Astrocyte of the spinal cord (primary cell): ENCODE measurements at places on chromosomes 13 and 19.

DNA sequence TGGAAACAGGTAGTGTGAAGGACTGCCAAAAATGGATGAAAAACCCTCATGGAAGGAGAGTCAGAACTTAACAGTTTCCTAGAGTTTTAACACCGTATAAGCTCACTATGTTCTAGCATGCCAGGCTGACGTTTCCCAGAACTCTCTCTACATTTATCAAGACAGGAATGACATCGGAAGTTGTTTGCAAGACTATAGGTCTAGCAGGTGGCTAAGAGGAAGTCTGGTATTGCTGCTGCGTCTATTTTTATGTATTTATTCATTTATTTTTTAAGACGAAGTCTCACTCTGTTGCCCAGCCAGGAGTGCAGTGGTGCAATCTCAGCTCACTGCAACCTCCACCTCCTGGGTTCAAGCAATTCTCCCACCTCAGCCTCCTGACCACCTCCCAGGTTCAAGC is 20.5 kb upstream of the ARL11 start:
- DNase-seq = no peak

DNA sequence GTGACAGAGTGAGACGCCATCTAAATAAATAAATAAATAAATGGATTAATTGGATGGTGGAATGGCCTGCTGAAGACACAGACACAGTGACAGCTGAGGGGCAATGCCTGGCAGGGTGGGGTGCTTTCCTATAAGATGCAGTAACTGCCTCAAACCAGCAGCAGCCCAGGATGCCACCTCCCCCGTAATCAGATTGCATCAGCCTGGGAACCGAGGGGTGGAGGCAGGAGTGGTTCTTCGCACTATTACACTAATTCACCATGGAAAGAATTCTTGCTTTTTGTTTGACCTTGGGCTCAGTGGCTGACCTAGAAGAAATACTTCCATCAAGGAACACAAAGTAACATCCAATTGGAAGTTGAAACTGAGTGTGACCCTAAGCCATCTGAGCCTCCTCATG is 31.6 kb upstream of the USP12 start:
- DNase-seq = no peak

DNA sequence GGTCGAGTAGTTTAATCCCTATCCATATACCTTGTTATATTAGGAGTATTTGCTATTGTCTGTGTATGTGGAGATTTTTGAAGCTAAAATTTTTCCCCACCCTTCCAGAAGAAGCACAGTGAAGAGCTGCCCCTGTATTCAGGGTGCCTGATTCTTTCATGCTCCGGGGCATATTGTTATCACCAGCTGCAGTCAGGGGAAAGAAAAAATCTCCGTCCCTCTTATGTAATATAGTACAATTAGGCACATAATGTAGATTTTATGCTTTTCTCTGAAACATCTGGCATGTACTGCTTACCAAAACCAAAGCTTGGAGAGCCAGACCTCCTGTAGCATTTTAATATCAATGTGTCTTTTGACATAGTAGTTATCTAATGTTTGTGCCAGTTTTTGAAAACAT is 214.9 kb upstream of the EDNRB start:
- DNase-seq = no peak

DNA sequence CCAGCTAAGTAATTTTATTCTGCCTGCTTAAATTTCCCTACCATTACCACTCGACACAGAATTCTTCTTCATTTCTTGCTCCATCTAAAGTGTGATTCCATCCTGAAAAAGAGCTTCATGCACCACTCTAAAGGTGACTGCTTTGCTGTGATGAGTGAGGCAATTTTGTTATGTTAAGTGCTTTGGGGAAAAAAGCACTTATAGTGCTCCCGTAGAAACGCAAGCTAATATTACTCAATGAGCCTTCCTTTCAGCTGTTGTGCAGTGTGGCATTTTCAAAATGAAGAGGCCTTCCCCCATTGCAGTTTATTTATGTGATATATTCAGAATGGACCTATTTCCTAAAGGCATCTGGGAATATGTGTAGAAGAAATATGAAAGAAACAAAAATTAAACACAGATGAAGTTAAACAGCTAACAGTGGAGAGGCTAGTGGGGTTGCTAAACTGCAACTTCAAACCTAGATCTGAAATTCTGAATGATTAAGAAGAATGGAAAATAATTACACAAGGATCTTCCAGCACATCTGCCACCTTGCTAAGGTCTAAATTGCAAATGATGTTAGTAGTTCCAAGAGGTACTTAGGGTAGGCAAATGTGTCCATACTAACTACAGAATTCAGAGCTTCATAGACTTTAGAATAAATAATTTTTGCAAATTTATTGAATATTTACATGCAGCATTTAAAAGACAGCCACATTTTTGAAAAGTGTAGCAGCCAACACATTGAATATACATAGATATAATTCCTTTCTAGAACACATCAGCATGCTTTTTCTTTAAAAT is 211.7 kb downstream of the DCT start:
- no peak for DNase-seq

DNA sequence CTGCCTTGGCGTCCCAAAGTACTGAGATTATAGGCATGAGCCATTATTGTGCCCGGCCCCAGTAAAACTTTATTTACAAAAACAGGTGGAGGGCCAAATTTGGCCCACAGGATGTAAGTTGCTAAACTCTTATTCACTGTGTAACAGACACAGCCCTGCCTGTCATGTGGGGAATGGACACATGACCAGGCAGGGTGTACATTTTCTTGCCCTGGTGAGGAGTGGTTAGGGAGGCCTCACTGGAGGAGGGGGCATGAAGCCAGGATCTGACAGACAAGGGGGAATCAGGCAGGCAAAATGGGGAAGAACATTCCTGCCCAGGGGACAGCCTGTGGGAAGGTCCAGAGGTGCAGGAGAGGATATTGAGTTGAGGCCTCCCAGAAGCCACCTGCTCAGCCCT is 7.4 kb upstream of the PGLS start:
- DNase-seq = no peak

GRCh38 chr13:77215543-77215942 is 111.4 kb downstream of the MYCBP2 start:
- no peak for DNase-seq

DNA sequence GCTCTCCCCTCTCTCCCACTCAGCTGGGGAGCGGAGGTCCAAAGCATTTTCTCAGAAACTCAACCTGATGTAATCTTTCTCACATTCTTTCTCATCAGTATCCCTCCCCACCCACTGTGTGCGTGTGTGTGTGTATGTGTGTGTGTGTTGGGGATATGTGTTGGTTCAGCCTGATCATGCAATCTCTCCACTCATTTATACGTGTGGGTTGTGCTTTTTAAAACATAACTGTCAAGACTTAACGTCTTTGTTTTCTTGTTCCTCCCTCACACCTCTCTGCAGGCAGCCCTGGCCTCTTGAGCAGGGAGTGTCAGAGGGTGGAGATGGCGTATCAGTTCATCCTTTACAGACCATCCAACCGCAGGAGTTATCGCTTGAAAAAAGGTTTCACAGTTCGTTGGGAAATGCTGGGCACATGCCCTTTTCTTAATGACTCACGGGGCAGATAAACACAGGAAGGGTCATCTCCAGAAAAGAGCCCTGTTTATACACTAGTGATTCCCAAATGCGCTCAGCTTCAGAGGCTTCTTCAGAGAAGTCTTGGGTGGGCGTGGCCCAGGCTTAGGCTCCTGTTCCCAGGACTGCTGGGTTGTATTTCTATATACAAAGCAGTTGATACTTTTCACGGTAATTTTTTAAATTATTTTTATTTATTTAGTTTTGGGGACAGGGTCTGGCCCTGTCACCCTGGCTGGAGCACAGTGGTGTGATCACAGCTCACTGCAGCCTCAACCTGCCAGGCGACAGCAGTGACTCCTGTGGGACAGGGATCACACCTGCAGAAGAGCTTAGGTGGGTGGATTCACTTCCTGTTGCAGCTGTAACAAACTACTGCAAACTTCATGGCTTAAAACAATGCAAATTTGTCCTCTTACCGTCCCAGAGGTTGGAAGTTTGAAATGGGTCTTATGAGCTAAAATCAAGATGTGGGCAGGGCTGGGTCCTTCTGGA is 60.3 kb downstream of the CCDC70 start:
- DNase-seq = no peak

DNA sequence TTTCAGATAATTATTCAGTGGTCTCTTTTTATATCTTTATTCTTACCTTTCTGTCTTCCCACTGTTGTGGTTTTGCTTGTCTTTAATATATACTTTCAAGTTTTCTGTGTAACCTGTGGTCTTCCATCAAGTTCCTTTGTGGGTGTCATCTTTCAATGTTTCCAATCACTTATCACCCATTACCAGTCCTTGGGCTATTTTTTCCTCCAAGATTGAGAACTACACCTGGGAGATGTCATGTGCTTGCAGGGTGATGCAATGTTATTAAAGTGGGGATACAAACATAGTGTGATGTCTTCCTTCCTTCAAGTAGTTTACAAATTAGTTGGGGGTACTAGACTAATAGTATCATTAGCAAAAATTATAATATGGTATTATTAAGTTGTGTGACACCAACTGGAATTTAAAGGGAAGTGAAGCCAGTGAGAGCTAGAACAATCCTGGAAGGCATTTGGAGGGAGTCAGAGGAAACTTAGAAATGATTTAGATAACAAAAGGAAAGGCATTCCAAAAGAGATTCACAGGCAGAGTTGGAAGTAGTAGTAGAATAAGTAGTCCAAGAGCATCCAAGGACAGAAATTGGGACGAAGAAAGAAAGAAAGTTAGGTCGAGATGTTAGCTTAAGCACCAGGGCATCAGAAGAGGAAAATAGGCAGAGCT is 3.4 kb downstream of the FNDC3A start:
- no peak for DNase-seq

DNA sequence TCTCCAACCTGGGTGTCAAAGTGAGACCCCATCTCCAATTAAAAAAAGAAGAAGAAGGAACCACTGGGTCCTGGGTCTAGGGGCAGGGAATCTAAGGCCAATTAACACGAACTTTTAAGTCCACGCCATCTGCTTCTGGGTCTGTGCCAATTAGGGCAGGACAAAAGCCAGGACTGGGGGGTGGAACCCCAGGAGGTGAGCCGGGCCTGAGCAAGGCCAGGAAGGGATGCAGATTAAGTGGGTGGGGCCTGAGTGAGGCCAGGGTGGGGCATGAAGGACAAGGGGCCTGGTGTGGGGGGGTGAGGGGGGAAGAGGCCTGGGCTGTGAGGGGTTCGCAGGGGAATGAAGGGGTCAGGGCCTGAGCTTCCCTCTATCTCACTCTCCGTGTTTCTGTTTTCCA is 26.3 kb upstream of the ZNF83 start:
- DNase-seq = no peak

DNA sequence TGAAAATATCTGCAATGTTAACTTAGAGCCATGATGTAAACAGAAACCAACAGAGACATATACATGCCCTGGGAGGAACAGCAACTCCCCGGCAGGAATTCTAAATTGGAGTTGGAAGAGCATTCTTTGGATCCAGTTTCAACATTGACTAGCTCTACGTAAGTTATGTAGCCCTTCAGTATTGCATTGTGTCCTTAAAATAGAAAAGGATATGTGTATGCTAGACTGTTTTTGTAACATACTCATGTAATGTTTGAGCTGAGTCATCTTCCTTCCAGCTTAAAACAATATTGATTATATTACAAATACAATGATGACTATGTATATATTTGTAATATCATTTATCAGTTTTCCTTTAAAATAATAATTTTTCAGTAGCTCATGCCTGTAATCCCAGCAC is 1422.2 kb upstream of the PCDH20 start:
- peak; percentile 63 for DNase-seq

DNA sequence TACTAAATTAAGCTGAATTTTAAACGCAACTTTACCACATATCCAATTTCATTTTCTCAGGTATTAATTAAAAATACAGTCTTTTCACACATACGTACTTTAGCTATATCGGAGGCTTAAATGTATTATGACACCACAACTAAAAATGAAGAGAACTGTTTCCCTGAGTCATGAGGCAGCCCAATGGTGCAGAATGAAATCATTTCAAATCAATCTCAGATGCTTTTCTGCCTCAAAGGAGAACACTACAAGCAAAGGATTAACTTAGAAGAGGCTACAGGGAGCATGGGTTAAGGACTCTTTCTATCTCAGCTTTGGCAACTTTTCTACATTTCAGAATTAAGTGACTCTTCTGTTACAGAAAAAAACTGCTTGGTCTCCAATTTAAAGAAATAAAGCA is 516.3 kb upstream of the HTR2A start:
- peak; percentile 17 for DNase-seq

DNA sequence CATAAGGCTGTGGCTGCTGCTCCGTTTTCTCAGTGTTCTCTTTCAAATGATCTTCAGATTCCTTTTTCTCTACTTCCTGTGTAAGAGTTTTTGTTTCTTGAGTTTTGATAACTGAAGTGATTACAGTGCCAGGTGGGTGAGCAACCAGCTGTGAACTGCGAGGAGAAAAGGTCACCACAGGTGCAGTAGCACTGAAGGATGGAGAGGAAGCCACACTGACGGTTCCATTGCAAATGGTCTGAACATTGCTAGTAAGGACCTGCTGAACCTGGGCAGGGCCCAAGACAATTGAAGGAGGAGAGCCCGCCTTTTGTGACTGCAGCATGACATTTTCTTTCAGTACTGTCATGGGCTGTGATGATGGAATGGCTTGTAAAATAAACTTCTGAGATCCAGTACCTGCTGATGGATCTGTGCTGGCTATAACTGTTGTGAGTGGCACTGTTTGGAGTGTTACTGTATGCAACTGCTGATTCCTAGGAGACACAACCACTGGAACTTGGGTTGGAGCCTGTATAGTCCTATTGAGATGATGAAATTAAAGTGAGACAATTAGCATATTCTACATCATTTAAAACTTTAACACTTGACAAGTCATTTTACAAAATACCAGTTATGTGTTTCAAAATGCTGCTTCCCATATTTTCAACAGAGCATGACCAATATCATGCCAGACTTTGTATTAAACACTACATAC is 85.5 kb downstream of the ELF1 start:
- DNase-seq = no peak

GRCh38 chr13:73955977-73956500 is 178.2 kb downstream of the KLF12 start:
- DNase-seq = no peak

- DNase-seq = peak; percentile 63
These were observed 343.0 kb downstream of the PCDH9 start for GRCh38 chr13:66887088-66887487.

DNA sequence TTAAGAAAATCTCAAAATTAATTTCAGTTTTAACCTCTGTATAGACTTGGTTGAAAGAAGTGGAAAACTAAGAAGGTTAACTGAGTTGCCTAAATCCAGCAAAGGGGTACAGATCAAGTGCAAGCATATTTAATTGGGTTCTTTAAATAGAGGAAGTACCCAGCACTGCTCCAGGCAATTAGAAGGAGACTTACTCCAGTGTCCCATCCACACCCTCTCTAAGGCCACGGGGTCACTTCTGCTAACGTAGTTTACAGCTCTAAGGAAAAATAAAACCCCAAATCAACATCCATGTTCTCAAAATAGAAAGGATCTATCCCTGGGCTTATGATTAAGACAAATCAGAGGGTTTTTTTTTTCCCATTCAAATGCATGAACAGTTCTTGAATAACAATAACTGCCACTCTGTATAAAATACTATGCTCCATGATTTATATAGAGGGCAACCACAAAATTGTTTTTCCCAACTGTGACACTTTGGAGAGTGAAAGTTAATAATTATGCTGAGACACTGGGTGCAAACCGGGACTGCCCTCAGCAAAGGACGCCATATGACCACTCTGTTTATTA is 4.6 kb downstream of the FRY start:
- DNase-seq = no peak

GRCh38 chr19:1590641-1591397 is 1.8 kb downstream of the MBD3 start:
- DNase-seq = peak; percentile 12

GRCh38 chr13:79686441-79686840 is 205.5 kb downstream of the NDFIP2 start:
- DNase-seq = no peak
